ENCODE measurements at places on chromosomes 7 and 10. TPM values are rescaled to one million over a fixed set of nuclear protein-coding genes. Genes with fewer than 3 reads are reported as not detected.

GRCh38 chr10:76628801-76629200 is 1008.8 kb downstream of the KCNMA1 start:
- DNase-seq, result no peak

DNA sequence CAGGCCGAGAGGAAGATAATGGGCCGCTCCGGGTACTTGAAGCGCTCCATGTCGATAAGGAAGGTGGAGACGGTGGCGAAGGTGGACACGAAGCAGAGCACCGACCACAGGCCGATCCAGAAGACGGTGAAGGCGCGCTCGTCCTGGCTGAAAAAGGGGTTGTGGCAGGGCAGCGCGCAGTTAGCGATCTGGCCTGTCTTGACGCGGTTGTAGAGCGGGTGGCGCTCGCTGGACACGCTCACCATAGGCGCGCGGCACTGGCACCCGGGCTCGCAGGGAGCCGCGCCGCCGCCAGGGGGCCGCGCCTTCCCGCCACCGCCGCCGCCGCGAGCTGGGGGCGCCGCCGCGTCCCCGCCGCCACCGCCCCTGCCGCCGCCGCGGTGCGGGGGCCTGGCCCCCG is 1.6 kb downstream of the FZD8 start:
- DNase-seq, result peak; percentile 42

Gene GPR146
- 40.8 TPM for total RNA-seq

Gene PIK3CG
- total RNA-seq, result 13.5 TPM

Measured in uterus (tissue), 4 donors.